DMS 273 treated with DMSO at 0.1 percent for 48 hours (cell line): ENCODE measurements at places on chromosomes 4 and X.
A peak's percentile ranks its signal among the peaks of the same experiment; 100 is the strongest.

GRCh38 chr4:76441881-76442280 lies 6.9 kb downstream of the SHROOM3 start:
- DNase-seq: no peak

GRCh38 chrX:47446431-47446830 lies 36.6 kb downstream of the ZNF41 start:
- no peak for DNase-seq

DNA sequence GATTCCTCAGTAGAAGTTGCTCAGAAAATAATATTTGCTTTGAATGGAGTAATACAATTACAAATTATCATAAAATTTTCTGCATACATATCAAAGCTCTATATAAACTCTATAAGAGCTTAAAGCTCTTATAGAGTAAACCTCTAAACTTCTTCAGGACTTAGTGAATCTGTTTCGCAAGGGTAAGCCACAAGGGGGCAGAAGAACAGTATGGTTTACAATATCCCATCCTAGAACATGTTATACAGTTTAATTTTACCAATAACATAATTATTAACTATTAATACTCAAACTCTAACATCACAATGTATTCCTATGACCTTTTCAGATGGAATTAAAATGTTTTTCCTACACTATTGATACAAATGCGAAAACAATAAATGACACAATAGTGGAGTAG lies 33.8 kb upstream of the SPANXN1 start:
- peak; percentile 15 for DNase-seq

GRCh38 chrX:39442332-39442731 lies 641.1 kb downstream of the MID1IP1 start:
- DNase-seq: no peak

GRCh38 chrX:142686653-142687283 lies 339.0 kb upstream of the SPANXN4 start:
- DNase-seq: no peak
